ENCODE measurements at places on chromosomes 7 and 10.

GRCh38 chr10:3357737-3358136 lies 185.2 kb upstream of the PITRM1 start:
- no peak for DNase-seq

GRCh38 chr7:29249383-29249750 lies 54.8 kb downstream of the CHN2 start:
- DNase-seq = no peak

DNA sequence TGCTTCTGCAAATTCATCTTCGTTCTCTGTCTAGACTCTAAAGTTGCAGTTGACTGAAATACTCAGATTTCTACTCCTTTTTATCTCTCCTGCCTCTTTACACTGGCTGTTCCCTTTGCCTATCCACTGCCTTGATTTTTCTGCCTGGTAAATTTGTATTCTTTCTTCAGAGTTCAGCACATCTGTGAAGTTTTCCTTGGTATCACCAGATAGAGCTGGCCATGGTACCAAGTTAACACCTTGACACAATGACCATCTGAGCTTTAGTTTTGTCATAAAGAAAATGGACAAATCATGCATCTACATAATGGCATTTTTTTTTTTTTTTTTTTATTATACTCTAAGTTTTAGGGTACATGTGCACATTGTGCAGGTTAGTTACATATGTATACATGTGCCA lies 143.0 kb downstream of the PPP1R3A start:
- DNase-seq = no peak

DNA sequence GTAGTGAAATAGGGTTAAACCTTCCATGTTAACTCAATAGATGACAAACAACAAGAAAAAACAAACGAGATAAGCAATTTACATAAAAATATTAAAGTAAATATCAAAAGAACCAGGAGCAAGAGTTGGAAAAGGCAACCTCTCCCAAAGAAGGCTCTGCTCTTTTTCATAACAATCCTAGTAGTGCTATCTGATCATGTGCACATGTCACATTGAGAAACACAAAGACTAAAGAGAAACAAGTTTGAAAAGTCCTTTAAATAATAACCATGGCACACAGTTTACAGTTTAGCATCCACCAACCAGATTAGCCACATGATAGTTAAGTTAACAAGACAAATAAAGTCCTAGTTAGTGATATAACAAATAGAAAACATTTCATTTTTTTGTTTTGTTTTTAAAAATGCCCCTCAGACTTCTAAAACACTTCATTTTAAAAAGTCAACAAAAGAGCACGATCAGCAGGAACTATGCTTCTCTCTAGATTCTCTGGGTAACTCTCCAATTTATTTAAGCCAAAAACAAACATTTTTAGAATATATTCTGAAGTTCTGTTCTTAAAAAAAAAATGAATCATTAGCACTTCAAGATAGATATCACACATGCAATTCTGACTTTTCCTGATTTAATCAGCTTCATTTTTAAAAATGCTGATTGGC lies 110.4 kb downstream of the PARD3 start:
- DNase-seq = no peak

DNA sequence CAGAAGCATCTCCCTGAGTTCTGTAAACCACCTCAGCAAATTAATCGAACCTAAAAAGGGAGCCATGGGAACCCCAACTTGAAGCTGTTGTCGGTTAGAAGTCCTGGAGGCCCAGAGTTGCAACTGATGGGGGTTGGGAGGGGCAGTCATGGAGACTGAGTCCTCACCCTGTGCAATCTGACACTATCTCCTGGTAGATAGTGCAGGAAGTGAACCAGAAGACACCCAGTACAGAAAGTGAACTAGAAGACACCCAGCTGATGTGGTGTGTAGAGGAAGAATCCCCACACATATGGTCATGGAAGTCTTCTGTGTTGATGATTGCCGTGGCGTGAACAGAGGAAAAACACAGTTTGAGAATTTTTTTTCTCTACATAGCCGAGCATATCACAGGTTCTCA lies 58.8 kb upstream of the SRRM3 start:
- DNase-seq = no peak

GRCh38 chr7:45242698-45243097 lies 85.1 kb downstream of the RAMP3 start:
- no peak for DNase-seq

DNA sequence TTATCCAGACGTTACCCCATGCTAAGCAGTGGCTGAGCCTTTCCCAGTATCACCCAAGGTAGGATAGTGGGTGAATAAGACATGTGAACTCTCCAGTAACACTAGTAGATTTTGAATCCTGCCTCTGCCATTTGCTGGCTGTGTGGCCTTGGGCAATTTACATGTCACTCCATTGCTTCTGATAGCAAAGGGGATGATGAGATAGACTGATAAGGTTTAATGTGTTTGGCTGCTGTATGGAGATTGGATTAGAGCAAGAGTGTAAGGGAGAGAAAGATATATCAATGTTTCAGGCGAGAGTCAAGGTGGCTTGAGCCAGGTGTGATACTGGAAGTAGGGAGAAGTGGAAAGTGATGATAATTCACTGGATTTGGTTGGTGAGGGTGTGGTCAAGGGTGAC lies 40.1 kb upstream of the EEPD1 start:
- DNase-seq = no peak

- no peak for DNase-seq
Measured at GRCh38 chr7:107474104-107474521, 4.3 kb downstream of the GPR22 start.

DNA sequence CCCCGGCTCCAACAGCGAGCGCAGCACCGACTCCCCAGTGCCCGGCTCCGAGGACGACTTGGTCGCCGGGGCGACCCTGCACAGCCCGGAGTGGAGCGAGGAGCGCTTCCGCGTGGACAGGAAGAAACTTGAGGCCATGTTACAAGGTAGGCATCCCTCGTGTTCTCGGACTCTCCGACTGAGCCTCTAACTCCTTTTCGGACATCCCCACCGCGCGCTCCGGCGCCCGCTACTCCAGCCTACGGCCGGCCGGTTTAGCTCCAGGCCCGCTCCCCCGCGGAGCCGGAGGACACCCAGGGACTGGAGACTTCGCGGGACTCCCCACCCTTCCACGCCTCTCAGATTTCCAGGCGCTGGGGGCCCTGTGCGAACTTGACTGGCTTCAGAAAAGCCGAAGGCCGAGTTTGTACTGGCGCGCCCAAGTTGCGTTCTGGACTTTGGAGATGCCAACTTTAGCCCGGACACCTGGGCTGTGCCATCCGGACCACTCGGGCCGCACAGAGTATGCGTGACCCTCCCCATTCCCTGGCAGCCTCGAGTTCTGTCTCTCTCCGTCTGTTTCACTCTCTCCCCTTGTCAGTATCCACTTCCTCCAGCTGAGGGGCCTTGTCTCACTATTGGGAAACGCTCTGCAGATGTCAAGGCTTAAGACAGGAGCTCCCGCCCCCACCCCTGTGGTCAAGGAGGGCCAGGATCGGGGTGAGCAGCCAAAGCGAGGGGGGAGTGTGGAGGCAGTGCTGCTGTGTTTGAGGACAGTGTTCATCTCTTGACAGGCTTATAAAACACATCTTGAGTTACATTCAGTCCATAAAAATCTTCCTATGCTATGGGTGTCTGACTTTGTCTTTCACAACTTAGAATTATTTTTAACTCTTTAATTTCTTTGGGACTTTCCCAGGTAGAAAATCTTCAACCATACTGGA lies 777 bp downstream of the BICC1 start:
- DNase-seq = peak; percentile 63

DNA sequence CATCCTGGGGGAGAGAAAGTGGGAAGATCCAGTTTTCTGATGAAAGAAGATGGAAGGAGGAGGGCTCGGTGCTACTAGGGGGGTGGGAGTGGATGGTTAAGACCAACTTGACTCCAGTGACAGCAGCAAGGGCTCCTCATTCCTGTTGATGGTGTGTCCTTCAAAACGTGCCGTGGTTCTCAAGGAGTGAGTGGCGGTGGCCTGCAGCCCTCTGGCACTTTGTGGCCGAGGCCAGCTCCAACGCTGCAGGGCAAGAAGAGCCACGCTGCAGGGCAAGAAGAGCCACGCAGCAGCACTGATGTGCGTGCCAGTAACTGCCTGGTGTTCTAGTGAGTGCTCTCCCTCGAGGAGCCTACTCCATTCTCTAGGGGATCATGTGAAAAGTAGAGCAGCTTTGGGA lies 72.1 kb downstream of the GRK5 start:
- no peak for DNase-seq

DNA sequence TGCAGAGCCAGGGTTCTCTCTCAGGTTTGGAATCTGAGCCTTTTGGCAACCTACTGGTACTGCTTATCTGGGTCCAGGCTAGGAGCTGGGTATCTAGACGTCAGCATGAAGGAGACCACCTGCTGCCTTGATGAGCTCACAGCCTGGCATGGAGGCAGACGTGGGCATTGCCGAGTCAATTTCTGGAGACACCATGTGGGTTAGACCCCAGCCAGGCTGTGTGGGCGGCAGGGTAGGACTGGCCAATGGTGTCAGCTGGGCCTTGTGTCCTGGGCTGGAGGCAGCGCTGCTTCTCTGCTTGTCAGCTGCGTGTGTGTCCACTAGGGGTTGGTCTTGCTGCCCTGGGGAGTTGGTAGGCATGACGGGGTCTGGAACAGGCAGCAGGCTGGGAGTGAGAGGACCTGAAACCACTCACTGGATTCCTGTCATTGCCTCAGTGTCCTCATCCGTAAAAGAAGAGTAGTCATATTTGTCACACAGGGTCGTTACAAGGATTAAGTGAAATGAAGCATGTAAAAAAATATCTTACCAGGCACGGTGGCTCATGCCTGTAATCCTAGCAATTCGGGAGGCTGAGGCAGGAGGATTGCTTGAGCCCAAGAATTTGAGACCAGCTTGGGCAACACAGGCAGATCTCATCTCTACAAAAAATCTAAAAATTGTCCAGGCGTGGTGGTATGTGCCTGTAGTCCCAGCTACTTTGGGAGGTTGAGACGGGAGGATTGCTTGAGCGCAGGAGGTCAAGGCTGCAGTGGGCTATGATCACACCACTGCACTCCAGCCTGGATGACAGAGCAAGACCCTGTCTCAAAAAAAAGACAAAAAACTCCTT lies 31.7 kb upstream of the ANKRD2 start:
- DNase-seq = no peak

DNA sequence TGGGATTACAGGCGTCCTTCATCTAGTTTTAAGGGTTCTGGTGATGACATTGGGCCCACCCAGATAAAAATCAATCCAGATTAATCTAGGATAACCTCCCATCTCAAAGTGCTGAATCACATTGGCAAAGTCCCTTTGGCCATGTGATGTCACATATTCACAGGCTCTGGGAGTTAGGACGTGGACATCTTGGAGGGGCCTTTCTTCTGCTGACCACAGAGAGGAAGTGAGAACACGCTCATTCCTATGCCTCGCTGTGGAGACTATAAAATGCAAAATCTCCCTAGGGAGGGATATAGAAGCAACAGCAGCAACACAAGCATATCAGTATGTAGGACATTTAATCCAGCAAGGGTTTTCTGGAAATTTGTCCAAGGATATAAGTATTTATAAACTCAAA lies 266.0 kb upstream of the PITRM1 start:
- no peak for DNase-seq

DNA sequence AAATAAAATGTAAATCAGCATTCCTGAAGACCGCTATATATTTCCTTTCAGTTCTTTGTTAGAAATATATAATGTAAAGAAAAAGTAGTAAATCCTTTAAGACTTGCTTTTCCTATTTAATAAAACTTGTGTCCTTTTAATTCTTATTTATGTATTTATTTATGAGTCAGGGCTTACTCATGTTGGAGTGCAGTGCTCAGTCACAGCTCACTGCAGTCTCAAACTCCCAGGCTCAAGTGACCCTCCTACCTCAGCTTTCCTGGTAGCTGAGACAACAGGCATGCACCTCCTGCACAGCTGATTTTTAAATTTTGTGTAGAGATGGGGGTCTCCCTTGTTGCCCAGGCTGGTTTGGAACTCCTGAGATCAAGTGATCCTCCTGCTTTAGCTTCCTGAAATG lies 724.5 kb downstream of the ANKRD7 start:
- no peak for DNase-seq

DNA sequence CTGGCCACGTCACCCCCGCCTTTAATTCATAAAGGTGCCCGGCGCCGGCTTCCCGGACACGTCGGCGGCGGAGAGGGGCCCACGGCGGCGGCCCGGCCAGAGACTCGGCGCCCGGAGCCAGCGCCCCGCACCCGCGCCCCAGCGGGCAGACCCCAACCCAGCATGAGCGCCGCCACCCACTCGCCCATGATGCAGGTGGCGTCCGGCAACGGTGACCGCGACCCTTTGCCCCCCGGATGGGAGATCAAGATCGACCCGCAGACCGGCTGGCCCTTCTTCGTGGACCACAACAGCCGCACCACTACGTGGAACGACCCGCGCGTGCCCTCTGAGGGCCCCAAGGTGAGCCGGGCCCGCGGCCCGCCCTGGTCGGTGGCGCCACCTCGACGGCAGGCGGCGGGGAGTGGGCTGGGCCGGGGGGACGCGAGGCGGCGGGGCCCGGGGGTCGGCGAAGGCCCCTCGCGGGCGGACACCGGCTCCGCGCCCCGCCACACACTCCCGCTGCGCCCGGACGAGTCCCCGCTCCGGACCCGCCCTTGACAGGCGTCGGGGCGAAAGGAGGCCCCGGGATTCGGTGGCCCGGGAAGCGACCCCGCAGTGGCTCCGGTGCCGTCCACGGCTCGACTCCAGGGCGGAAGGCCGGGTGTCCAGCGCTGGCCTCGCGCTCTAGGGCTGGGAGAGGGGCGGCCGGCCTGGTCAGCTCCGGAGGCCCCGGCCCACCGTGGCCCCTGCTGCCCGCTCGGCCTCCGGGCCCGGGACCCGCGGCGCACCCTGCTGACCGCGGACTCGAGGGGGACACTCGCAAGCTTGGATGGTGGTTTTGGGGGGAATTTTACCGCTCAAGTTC lies 557 bp downstream of the BAG3 start:
- DNase-seq = no peak

DNA sequence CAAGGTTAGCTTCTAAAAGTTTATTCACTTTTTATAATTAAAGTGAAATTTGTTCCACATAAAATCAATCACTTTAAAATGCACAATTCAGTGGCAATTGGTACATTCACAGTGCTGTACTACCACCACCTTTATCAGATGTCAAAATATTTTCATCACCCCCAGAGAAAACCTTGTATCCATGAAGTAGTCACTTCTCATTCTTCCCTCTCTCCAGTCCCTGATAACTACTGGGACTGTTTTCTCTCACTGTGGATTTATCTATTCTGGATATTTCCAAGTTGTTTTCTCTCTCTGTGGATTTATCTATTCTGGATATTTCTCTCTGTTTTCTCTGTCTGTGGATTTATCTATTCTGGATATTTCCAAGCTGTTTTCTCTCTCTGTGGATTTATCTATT lies 435.4 kb upstream of the CNTNAP2 start:
- no peak for DNase-seq

DNA sequence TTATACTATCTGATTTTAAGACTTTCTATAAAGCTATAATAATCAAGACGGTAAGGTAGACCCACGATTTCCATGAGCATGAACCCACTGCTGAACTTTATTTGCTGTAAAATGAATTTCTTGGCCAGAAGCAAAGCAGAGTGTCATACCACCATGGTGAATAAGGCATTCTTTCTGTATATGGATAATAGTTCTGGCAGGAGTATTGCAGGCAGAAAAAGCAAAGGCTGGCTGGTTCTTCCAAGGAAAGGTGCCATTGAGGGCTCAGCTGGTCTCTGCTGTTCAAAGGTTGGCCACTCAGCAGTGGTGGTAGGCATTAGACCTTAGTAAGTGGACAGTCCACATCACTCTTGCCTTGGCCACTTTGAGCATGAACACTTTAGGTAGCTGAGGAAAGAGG lies 104.1 kb upstream of the KCNMA1 start:
- DNase-seq = no peak

GRCh38 chr7:18119985-18120384 lies 92.3 kb upstream of the PRPS1L1 start:
- no peak for DNase-seq
